ENCODE measurements at places on chromosomes 2 and 18.
A peak's percentile ranks its signal among the peaks of the same experiment; 100 is the strongest.

DNA sequence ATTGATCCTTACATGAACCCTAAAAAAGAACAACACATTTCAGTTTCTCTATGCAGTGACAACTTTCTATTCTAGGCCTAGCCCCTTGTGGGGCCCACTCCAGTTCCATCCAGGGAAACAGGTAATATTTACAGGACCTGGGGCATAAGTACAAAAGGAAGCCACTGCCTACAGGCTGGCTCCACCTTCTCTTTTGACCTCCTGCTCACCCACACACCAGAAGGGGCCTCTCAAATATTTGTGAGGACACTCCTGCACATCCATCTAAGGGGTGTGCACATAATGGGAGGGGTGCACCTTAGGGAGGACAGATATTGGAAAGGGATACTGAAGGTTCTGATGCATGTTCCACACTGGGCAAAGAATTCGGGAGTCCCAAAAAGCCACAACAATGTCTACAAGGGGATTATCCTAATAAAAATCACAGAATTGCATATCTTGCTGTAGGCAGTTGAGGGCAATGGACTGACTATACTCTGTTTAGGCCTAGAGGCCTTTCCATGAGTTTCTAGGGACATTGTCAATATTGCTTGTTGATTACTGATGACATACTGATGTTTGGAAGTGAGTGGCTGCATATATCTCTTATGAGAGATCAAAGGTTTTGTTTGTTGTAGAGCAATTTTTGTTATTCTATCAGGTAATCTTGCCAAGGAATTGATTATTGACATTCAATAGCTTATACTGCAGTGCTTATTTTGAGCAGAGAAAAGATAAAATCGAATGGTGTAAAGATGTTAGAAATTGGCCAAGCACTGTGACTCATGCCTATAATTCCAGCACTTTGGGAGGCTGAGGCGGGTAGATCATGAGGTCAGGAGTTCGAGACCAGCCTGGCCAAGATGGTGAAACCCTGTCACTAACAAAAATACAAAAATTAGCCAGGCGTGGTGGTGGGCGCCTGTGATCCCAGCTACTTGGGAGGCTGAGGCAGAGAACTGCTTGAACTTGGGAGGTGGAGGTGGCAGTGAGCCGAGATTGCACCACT is 23.8 kb upstream of the HNRNPA3 start:
- no peak for DNase-seq

GRCh38 chr2:12727641-12728040 is 10.9 kb downstream of the TRIB2 start:
- no peak for DNase-seq

- DNase-seq: no peak
Measured at GRCh38 chr2:12731701-12732280, 15.1 kb downstream of the TRIB2 start.

DNA sequence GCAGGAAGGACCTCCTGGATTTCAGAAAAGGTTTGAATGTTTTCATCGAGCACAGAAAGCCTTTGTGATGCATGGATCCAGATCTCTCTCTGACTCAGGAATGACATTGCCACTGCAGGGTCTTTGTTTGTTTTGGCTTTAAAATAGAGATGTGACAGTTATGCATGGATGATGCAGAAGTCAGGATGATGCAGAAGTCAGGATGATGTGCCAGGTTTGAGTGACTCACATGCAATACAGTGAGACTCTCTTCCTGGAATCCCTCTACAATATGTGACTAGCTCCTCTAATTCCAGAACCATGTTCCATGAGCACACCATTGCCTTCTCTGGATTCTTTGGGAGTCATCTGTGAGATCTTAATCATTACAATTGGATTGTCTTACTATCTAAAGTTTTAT is 177.9 kb upstream of the RAB6C start:
- DNase-seq: no peak

DNA sequence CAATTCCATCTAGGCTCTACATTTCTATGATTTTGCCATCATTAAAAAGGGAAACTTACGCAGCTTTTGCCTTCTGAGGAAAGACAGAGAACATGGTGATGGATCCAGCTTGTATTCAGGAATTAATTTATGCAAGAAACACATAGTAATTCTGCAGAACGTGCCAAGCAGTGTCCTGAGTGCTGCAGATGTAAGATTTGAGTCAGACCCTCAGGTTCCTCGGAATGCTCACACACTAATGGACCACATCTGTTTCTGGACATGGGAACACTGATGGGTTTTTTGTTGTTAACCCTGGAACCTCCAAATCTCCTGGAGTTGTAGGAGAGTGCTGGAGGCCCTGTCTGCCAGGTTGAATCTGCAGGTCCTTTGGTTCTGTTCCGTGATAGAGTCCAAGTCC is 132.9 kb downstream of the SETBP1 start:
- DNase-seq: no peak

- no peak for DNase-seq
Measured at GRCh38 chr2:58860586-58860985, 619.5 kb upstream of the FANCL start.

DNA sequence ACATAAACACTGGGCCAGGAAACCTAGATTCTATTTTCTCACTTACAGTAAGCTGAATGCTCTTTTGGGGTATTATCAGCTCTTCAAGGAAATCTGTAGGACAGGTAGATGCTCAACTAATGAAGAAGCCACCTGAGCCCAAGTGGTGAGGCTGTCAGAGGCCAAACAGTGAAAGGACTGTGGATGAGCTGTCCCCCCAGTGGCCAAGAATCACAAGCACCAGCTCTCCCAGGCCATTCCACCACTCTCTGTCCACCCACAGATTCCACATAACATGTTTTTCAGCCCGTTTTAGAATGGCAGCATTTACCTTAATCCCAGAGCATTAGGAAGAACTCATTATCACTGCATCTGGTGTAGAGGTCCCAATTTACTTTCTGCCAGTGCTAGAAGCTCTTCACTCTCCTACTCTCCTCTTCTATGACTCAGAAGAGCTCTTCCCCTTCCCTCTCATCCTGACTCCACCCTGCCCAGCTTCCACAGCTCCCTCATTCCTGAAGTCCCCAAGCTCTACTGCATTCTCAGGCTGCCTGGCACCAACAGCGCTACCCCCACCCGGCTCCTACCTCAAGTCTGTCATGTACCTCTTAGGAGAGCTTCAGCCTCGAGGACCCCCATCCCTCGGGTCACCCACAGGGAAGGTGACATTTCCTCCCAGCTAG is 43.8 kb upstream of the GORASP2 start:
- DNase-seq: no peak

DNA sequence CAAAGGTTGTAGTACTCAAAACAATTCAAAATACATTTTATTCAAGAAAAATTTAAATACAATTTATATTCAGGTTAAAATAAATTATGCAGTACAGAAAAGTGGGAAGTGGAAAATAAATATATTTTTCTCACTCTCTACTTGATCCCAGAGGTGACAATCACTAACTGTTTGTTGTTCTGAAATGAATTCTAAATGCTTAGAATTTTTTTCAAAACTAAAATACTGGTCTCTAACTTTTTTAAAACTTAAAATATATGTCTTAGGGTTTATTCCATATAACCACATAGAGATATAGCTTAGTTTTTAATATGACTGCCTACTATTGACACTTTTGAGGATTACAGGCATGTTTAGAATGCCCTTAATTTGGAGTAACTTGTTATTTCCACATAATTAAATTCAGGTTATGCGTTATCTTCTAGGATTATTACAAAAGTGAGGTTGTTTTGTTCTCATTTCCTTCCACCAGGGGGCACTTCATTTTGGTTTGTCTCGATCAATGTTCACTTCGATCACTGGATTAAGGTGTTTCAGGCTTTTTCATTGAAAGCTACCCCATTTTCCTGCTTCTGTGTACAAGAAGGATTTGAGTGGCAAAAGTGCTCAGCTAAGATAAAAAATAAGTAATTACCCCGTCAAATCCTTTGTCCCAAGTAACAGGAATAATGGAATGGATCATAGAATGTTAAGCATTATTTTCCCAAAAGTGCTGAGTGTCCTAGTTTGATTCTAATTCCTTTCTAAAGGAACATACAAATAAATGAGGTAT is 27.1 kb upstream of the TFPI start:
- DNase-seq: no peak

DNA sequence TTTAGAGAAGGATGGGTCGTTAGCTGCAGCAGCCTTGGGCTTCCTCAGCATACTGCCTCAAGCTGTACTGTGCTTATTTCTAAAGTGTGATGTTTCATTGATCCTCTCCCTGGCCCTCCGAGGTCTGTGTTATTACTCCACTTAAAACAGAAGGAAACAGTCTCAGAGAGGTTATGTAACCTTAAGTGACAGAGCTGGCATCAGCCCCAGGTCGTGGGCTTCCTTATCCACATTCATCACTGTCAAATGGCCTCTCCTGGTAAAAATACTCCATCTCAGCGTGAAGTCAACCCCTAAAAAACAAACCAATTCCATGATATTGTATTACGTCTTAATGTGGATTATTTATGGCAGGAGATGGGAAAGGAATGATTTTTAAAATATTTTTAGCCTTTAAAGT is 153.3 kb upstream of the NOSTRIN start:
- no peak for DNase-seq

DNA sequence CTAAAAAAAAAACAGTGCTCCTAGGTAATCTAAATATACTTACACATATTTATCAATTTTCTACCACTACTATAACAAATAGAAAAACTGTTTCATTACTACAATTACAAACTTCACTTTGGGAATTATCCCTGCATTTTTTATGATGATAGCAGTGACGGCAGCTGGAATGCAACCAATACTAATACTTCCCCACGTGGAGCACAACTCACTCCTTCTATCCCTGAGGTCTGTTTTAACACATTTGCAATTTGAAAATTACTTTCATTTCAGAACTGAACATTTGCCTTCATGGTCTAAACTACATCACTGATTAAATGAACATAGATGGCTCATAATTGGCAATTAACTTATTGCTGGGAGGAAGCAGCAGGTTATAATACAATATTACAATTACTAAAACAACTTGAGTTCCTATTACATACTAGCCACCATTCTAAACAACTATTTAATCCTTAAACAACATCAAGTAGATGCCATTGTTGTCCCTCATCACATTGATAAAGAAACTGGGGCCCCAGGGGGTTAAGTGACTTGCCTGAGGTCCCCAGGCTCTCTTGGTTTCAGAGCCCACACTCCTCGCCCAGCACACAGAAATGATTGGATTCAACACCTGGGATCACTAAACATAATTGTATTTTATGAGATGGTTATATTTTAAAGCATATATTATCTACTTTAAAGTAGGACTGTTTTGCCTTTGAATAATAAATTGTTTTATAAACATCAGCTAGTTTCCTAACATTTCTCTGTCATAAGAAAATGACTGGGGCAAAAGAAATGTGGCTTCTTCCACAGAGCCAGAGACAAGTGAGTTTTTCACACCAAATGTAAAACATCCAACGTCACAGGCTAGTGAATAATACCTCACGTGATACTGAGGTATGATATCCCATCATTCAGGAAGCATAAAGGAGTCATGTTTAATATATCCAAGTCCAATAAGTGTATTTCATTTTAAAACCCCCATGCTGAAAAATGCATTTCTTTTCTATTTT is 6.2 kb downstream of the COLEC12 start:
- DNase-seq: no peak

GRCh38 chr2:43729491-43730174 is 44.2 kb upstream of the DYNC2LI1 start:
- DNase-seq: no peak

- peak; percentile 57 for DNase-seq
Measured at GRCh38 chr2:69565431-69565839, 78.1 kb downstream of the AAK1 start.

DNA sequence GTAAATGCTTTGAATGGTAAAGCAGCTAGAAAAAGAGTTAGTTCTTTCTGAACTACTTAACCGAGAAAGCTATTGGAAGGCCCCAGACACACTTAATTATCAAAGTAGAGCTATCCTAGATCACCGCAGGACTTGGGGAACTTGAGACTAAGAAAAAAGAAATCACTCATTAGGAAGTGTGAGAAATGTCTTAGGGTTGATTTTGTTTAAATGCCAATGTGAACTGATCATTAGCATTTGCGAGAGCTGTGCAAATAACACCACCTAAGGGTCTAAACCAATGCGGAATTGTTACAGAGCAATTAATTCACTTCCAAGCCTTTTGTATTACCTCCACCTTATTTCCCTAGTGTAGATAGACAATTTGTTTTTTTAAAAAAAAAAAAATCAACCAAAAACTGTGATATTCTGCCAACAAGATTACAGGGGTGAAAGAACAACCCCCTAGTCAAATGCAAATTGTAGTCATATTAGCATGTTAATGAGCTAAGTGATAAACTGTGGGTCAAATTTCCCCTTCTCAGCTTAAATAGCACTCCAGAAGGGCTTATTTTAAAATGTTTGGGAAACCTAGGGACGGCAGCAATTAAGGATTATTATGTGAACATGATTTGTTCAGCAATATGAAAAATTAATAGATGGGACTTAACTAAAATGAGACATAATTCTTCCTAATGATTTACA is 246.2 kb upstream of the STON1 start:
- DNase-seq: no peak

DNA sequence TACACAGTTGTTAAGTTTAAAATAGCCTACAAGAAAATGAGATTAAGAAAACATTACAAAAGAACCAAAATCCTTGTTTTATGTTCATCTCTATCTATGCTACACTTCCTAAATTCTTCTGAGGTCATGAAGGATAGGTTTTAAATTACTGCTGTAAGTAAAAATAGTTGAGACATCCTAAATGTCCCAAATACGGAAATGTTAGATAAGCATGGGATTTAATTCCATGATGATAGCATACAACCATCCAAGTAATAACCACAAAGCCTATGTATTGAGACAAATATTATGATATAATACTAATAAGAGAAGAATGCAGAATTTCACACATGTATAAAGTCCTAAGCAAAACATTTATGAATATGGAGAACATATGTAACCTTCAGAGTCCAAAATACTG is 34.1 kb downstream of the PIEZO2 start:
- DNase-seq: no peak

DNA sequence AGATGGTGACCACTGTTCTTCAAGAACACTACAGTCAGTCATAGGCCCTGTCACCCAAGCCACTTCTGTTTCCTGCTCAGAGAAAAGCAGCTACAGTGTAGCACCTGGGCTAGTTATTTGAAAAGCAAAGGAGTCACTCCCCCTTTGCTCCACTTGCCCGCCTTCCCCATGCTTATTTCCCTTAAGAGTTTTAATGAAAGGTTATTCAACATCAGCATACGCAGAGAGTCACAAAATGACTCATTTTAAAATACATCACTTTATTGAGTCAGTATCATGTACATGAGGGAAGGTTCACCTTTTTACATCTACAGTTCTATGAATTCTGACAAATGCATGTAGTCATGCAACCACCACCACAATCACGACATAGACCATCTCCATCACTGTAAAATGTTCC is 71.3 kb downstream of the TNFRSF11A start:
- DNase-seq: no peak

- no peak for DNase-seq
Measured at GRCh38 chr18:73724958-73725357, 422.7 kb downstream of the FBXO15 start.

- no peak for DNase-seq
Measured at GRCh38 chr2:239904496-239904895, 120.6 kb downstream of the NDUFA10 start.

DNA sequence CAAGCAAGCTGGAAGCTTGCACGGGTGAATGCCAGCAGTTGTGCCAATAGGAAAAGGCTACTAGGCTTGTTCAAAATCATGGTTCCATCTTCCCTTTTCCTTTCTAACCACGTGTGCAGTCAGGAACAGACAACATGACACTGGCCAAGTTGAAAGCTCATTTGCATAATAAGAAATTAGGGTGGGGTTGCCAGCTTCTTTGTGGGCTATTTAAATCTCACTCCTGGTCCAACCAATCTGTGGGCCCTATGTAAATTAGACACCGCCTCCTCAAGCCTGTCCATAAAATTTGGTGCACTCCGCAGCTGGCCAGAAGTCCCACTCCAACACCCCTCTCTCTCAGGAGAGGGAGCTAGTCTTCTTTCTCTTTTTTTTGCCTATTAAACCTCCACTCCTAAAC is 1948.4 kb upstream of the PIK3C3 start:
- no peak for DNase-seq

All from activated CD8-positive, alpha-beta memory T cell treated with anti-CD3 and anti-CD28 coated beads for 1 hour (primary cell).